CD4-positive, alpha-beta T cell treated with Interferon alpha-2 for 1 hour (primary cell): ENCODE measurements at places on chromosomes 13 and 19.

DNA sequence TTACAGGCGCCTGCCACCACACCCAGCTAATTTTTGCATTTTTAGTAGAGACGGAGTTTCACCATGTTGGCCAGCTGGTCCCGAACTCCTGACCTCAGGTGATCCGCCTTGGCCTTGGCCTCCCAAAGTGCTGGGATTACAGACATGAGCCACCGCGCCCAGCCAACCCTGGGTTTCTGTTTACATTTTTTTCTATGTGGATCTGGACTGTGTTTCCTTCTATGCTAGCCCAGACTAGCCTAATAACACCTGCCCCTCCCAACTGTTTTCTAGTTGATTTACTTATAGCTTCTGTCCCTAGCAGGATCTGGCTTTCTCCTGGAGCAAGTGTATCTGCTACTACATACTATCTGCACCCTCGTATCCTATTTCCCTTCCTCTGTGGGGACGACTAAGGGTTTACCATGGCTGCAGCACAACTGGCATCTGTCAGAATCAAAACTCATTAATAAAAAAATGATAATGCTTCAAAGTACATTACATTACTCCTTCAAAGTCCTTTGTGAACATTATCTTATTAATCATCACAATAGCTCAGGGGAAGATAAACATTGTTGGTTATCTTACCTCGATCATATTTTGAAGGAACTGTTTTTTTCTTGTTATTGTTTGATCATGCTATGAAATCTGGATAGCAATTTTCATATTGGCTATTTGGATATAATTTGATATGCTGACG, 228.3 kb downstream of the KLF5 start:
- no peak for DNase-seq

DNA sequence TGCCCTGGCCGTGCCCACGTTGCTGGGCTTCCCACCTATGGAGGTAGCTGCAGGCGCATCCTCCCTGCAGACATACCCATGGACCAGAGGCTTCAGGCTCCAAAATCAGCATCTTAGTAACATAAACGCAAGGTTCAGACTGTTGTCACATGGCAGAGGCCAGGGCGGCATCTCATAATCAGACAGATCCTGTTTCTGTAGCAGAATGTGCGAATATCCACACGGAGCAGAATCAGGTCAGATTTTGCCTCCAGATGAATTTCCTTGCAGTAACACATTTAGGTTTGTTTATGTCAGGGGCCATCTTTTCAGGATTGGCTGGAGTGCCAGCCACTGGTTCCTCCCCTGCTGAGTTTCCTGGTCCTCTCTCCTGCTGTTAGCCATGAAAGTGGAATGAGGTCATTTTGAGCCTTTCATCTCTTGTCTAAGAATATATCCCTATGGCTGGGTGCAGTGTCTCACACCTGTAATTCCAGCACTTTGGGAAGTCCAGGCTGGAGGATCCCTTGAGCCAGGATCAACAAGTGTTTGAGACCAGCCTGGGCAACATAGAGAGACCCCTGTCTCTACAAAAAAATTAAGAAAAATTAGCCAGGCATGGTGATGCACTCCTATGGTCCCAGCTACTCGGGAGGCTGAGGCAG, 20.5 kb downstream of the SMARCA4 start:
- DNase-seq: no peak

- peak; percentile 53 for DNase-seq
These were observed 27.7 kb downstream of the ZNF844 start for GRCh38 chr19:12092065-12092867.

DNA sequence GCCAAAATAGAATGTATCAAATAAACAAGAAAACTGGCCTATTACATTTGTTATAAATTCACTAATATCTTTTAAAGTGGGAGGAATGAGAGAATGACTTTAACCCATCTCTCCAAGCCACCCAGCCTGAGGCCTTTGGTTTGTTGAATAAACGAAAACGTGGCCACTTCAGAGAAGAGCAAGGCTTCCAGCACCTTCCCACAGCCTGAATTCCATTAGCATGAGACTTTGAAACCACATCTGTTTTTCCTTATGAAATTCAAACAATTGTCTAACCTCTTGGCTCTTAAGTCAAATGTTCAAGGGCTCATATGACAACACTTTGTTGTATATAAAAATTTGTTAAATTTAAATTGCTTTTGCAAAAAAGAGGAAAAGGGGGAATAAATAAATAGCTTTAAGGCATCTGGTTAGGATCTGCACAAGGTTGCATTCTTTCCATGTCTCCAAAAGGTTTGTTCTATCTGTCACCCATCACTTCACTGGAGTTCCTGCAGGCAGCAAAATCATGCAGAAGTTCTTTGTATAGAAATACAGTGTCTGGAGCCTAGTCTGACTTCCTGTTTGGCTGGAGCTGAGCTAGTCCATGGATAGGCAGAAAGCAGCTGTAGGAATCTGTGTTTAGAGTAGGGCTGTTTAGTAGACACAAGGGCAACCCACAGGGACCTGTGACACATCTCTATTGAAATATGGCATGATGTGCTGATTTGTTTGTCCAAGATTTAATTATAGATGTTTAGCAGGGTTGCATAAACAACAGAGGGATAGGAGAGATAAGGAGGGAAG, 502.3 kb downstream of the KCTD12 start:
- no peak for DNase-seq

GRCh38 chr13:81738364-81738763, 1397.4 kb upstream of the SPRY2 start:
- no peak for DNase-seq

DNA sequence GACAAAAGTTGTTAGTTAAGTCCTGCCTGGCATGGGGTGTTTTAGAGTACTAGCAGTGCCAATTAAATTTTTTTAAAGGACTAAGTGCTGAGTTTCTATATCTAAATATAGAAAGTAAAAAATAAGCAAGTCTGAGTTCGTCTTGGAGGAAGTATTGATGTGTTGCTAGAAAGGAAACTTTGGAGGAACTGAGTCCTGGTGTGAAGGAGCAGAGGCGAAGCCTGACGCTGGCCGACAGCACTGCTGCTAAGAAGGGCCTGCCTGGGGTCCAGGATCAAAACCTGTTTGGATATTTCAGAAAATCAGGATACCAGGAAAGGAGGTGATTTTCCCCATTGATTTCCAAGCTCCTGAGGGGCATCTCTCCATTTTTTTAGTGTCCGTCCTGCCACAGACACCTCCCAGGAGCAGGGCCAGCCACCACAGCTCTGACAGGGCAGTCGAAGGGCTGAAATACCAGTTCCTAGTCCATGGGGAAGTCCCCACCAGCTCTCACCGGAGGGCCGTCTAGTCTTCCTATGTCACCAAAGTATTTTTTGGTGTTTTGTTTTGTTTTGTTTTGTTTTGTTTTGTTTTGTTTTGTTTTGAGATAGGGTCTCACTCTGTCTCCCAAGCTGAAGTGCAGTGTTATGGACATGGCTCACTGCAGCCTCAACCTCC, 38.2 kb upstream of the NPAS1 start:
- no peak for DNase-seq

- DNase-seq: no peak
These were observed 5.7 kb downstream of the ERFL start for GRCh38 chr19:41922585-41922984.

GRCh38 chr13:91349992-91350911, 2.8 kb downstream of the MIR17HG start:
- no peak for DNase-seq
